ENCODE measurements at places on chromosomes 2 and 18. TPM values are rescaled to one million over a fixed set of nuclear protein-coding genes. Genes with fewer than 3 reads are reported as not detected.

Gene GAD1
- 0.34 TPM for total RNA-seq

DNA sequence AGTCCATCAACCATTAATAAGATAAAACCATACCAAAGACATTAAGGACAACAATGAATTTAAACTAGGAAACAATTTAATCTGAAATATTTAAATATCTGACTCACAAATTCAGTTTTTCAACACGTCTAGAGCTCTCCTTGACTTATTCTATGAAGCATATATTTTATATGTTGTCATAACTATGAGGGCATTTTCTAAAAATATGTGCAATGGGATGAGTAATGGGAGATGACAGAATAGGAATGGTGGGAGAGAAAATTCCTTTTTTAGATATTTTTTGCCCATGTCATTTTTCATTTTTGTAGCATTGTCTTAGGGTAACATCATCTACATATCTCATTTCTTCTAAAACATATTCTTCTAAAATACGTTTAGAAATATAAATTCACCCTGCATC is 79.2 kb upstream of the CDH2 start:
- no peak overlapping the region for H3K27ac ChIP-seq
- no peaks in the 10 kb centered on the region for H3K4me1 ChIP-seq
- no peaks in the 10 kb centered on the region for H3K27me3 ChIP-seq
- no peak for DNase-seq

GRCh38 chr18:62933261-62933887 is 218.0 kb downstream of the PHLPP1 start:
- no peaks in the 10 kb centered on the region for H3K27me3 ChIP-seq
- no peak overlapping the region for H3K27ac ChIP-seq
- no peaks in the 10 kb centered on the region for H3K4me1 ChIP-seq
- H3K36me3 ChIP-seq: no peaks in the 10 kb centered on the region
- no peak for DNase-seq

DNA sequence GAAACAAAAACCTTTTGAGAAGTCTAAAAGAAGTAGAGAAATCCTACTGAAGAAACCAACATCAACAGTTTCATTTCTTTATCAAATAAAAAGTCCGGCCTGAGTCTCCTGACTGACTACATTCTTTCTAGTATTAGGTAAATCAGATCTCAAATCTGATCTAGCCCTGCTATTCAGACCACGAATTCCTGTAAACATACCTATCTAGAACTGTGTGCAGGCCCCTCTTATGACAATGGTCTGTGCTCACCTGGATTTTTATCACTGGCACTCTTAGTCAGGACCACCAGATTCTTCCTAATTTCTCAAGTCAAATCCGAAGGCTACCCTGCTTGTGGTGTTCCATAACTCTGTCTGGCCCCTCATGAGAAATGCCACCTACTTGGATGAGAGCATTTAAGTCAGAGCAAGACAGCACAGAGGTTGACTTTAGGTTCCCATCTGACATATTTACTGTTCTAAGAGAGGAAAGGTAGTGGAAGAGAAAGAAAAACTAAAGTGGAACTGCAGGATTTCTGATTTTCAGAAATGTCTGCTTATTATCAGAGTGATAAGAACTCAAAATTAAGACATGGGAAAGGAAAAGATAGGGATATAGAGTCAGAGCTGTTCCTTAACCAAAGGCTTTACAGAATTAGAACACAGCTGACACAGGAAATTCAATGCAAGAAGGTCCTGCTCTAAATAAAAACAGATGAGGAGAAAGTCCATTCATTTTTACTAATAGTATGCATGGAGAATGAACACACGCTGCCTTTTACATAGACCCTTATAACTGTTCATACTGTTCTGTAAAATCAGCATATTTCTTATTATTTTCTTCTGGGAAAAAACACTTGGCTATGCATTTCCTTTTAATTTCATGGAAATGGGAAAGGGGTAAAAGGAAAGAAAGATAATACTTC is 56.5 kb downstream of the SLC8A1 start:
- no peak for DNase-seq
- no peaks in the 10 kb centered on the region for H3K36me3 ChIP-seq
- H3K4me1 ChIP-seq: peaks cover 3% of the 10 kb centered on the region
- no peak overlapping the region for H3K4me3 ChIP-seq
- H3K27me3 ChIP-seq: no peaks in the 10 kb centered on the region

GRCh38 chr18:51235009-51235789 is 37.7 kb upstream of the MEX3C start:
- peaks cover 6% of the 10 kb centered on the region for H3K4me1 ChIP-seq
- H3K27me3 ChIP-seq: no peaks in the 10 kb centered on the region
- no peak for DNase-seq
- no peak overlapping the region for H3K4me3 ChIP-seq
- H3K27ac ChIP-seq: no peak overlapping the region

Gene HIBCH
- 31.8 TPM for total RNA-seq

- no peaks in the 10 kb centered on the region for H3K27me3 ChIP-seq
- H3K27ac ChIP-seq: no peak overlapping the region
- no peaks in the 10 kb centered on the region for H3K4me1 ChIP-seq
- no peaks in the 10 kb centered on the region for H3K36me3 ChIP-seq
Measured at GRCh38 chr2:19575641-19576040, 217.2 kb upstream of the OSR1 start.

- H3K4me1 ChIP-seq: no peaks in the 10 kb centered on the region
- no peak overlapping the region for H3K4me3 ChIP-seq
- no peaks in the 10 kb centered on the region for H3K36me3 ChIP-seq
- H3K27me3 ChIP-seq: no peaks in the 10 kb centered on the region
- DNase-seq: no peak
- no peak overlapping the region for H3K27ac ChIP-seq
Measured at GRCh38 chr2:180520921-180521581, 459.4 kb upstream of the UBE2E3 start.

- peaks cover 4% of the 10 kb centered on the region for H3K36me3 ChIP-seq
- no peak for DNase-seq
- no peak overlapping the region for H3K27ac ChIP-seq
- H3K4me3 ChIP-seq: no peak overlapping the region
- no peaks in the 10 kb centered on the region for H3K4me1 ChIP-seq
Measured at GRCh38 chr2:106828119-106828518, 57.8 kb downstream of the ST6GAL2 start.

DNA sequence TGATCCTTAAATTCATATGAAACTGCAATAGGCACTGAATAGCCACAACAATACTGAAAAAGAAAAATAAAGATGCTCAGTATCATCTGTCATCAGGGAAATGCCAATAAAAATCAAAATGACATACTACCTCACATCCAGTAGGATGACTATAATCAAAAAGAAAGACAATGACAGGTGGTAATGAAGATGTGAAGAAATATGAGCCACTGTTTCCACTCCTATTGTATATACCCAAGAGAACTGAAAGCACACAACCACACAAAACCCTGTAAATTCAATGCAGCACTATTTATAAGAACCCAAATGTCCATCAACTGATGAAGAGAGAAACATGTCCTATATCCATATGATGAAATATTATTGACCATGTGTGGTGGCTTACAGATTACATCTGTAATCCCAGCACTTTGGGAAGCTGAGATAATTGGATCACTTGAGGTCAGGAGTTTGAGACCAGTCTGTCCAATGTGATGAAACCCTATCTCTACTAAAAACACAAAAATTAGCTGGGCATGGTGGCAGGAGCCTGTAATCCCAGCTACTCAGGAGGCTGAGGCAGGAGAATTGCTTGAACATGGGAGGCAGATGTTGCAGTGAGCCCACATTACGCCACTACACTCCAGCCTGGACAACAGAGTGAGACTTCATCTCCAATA is 39.9 kb downstream of the MAP3K2 start:
- H3K36me3 ChIP-seq: no peaks in the 10 kb centered on the region
- DNase-seq: no peak
- no peak overlapping the region for H3K4me3 ChIP-seq
- H3K27me3 ChIP-seq: no peaks in the 10 kb centered on the region
- no peak overlapping the region for H3K27ac ChIP-seq

Gene PIEZO2
- total RNA-seq: 14.7 TPM

Gene ACTG2
- 13.7 TPM for total RNA-seq

Gene USP40
- total RNA-seq: 12.0 TPM

DNA sequence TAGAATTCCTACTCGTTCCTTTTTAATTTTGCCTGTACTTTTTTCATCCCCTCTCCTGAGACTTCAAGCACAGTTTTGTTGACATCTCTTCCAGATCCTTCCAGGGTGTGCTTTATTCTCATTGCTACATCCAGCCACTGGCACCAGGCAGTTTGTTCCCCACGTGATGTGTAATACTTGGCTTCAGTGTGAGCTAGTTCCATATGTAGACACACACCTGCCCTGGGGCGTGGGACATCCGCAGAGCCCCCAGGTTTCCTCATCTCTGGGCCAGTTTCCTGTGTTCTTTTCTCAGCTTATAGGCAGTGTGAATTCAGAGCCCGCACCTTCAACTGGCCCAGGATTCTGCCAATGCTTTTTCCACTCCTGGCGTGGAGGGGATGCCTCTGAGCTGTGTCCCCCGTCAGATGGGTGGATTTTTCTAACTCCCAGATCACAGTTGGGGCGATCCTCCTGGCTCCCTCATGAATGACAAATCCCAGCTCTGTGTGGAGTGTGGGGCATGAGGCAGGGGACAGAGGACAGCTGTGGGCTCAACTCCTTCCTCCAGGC is 46.6 kb downstream of the DIPK1C start:
- H3K4me1 ChIP-seq: peaks cover 10% of the 10 kb centered on the region
- H3K36me3 ChIP-seq: no peaks in the 10 kb centered on the region
- no peak overlapping the region for H3K27ac ChIP-seq
- DNase-seq: no peak
- no peak overlapping the region for H3K4me3 ChIP-seq

DNA sequence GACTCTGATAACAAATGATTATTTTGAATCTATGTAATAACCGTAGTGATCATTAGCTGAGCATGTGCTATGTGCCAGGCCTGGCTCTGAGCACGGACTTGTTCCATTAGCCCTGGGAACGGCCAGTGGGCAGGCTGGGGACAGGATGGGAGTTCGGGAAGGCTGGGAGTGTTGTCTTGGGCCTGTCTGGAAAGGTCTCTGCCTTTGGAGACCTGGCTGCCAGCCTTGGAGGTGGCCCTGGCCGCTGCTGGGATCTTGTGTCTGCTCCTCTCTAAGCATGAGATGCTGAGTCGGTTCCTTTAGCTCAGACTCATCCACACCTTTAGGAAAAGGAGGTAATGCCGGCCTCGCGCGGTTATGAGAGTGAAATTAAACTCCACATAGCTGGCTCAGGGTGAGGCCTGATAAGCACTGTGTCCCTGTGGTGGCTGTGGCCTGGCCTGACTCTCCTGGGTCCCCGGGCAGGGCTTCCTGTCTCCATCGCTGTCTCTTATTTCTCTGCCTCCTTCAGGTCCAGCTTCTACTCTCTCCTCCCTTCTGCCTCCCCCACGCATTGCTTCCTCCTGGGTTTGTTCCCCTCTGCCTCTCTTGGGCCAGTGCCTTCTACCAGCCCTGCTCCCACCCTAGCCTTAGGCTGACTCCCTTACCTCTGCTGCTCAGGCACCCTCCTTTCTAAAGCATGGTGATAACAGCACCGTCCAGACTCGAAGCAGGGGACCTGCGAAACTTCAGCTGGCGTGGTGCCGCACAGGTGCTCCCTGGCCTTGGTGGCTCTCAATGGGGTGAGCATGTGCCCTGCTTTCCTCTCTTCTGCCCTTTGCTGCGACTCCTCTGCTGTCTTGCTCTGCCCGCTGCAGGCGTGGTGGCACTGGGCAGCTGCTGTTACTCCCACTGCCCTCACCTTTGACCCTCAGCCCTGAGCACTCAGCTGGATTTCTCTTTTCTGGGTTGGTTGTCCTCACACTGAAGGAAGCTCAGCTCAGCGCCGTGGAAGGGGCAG is 41.8 kb downstream of the NCK2 start:
- H3K27ac ChIP-seq: no peak overlapping the region
- no peaks in the 10 kb centered on the region for H3K36me3 ChIP-seq

GRCh38 chr2:230721712-230722111 is 9.1 kb downstream of the CAB39 start:
- H3K4me3 ChIP-seq: peak overlapping the region; percentile 1
- DNase-seq: no peak
- H3K27me3 ChIP-seq: no peaks in the 10 kb centered on the region
- H3K27ac ChIP-seq: peak overlapping the region; percentile 25
- H3K36me3 ChIP-seq: no peaks in the 10 kb centered on the region

All from H1 (cell line).